ENCODE measurements at places on chromosomes 16 and 17.
A peak's percentile ranks its signal among the peaks of the same experiment; 100 is the strongest.

- no peak for DNase-seq
Observed at GRCh38 chr17:57490890-57491289, 234.6 kb downstream of the MSI2 start.

GRCh38 chr16:87390641-87391323 is 1.4 kb upstream of the MAP1LC3B start:
- no peak for DNase-seq

DNA sequence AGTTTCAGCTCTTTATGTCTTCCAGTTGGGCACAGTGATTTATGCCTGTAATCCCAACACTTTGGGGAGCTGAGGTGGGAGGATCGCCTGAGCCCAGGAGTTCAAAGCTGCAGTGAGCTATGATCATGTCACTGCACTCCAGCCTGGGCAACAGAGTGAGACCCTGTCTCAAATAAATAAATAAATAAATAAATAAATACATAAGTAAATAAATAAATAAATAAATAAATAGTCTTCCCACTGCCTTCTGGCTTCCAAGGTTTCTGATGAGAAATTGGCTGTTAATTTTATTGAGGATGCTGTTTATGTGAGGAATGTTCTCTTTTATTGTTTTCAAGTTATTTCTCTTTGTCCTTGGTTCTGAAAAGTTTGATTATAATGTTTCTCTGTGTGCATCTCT is 1507.6 kb upstream of the GOT2 start:
- DNase-seq: no peak

GRCh38 chr16:24146518-24146917 is 109.6 kb upstream of the CACNG3 start:
- DNase-seq: no peak

- no peak for DNase-seq
Observed at GRCh38 chr17:77824780-77825280, 133.7 kb upstream of the TNRC6C start.

GRCh38 chr16:50169555-50170096 is 16.5 kb downstream of the TENT4B start:
- DNase-seq: no peak

- DNase-seq: no peak
Observed at GRCh38 chr17:34195987-34196386, 59.1 kb upstream of the CCL2 start.

- no peak for DNase-seq
Observed at GRCh38 chr17:53409588-53409987, 413.1 kb upstream of the KIF2B start.

DNA sequence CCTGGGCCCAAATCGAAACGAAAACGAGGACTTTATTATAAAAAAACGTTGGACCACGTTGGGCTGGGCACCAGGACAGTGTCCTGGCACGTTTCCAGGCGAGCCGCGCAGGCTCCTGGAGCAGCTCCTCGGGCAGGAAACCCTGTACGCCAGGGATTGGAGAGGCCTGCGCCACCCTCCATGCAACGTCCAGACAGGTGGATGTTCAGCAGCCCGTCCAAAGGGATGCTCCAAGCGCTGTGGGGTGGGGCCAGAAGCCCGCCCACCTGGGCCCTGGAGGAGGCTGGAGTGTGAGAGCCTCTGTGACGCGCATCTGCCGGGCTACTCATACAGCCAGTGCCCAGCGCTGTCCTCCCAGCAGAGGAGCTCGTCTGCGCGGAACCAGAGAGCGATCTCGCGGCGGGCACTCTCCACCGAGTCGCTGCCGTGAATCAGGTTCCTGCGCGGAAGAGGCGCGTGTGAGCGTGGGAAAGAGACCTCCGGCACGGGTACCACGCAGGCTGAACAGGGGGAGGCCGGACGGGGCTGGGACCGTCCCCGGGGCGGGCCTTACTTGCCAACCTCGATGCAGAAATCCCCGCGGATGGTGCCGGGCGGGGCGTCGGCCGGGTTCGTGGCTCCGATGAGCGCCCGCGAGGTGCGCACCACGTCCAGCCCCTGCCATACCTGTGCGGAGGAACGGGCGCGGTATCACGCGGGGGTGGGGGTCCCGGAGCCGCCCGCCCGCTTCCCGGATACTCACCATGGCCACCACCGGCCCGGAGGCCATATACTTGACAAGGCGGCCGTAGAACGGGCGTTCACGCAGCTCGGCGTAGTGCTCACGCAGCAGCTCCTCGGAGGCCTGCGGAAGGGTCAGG is 785 bp downstream of the NME3 start:
- DNase-seq: no peak

DNA sequence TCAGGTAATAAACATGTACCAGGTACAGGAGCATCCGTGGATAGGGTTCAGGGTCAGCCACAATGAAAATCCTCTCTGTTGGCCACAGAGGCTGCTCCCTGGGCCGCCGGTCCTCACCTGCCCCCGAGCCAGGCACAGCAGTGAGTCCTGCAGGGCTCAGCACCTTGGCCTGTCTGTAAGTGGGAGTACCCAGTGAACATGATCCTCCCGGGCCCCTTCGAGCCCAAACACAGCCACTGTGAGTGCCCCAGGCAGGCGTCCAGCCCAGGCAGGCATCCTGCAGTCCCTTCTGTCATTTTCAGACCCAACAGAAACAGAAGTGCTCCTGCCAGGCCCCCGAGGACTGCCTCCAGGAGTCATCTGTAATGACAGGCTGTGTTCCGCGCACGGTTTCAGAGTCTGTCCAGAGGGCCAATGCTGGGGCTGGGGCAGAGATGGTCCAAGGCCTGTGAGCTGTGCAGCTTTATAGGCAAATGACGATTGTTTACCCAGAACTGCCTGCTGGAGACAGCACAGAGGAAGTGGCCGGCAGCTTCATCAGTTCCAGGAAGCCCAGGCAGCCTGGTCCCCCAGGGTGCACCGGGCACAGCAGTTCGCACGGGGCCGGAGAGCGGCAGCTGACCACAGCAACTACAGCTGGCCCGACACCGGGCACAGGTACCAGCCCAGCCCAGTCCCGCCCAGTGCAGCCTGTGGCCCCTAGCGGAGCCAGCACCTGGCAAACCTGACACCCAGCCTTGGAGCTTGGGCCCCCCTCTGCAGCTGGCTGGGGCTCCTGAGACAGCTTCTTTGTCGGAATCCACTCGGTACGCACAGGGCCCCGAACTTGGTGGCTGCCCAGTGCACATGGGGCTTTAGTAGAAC is 13.2 kb downstream of the SLC7A5 start:
- DNase-seq: no peak

GRCh38 chr16:28534542-28535373 is 4.0 kb downstream of the NUPR1 start:
- DNase-seq: no peak

- DNase-seq: no peak
Observed at GRCh38 chr16:21125191-21125590, 25.5 kb downstream of the DNAH3 start.

GRCh38 chr16:30972872-30973271 is 12.1 kb upstream of the HSD3B7 start:
- DNase-seq: no peak

DNA sequence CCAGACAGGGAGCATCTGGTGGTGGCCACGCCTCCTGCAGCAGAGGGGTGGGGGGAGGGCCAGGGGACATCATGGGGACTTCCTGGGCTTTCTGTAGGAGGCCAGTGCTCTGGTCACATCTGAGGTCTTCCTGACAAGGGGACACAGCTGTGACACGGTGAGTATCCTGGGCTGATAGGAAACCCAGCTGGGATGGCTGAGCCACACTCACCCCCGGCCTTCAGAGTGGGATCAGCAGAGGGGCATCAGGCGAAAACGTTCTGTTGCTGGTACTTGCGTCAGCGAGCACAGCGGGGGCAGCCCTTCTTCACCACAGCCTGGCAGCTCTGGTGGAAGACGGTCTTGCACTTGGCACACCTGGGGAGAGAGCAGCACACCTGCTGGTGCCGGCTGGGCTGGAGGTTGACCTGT is 122.9 kb upstream of the SMURF2 start:
- no peak for DNase-seq

DNA sequence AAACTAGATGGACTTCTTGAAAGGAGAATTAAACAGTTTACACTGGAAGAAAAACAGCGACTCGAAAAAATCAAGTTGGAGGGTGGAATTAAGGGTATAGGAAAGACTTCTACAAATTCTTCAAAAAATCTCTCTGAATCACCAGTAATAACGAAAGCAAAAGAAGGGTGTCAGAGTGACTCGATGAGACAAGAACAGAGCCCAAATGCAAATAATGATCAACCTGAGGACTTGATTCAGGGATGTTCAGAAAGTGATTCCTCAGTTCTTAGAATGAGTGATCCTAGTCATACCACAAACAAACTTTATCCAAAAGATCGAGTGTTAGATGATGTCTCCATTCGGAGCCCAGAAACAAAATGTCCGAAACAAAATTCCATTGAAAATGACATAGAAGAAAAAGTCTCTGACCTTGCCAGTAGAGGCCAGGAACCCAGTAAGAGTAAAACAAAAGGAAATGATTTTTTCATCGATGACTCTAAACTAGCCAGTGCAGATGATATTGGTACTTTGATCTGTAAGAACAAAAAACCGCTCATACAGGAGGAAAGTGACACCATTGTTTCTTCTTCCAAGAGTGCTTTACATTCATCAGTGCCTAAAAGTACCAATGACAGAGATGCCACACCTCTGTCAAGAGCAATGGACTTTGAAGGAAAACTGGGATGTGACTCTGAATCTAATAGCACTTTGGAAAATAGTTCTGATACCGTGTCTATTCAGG is 85.0 kb downstream of the C17orf58 start:
- no peak for DNase-seq

- DNase-seq: peak; percentile 8
Observed at GRCh38 chr16:49459953-49460735, 86.5 kb downstream of the C16orf78 start.

- DNase-seq: no peak
Observed at GRCh38 chr16:57042157-57043111, 49.9 kb upstream of the CPNE2 start.

DNA sequence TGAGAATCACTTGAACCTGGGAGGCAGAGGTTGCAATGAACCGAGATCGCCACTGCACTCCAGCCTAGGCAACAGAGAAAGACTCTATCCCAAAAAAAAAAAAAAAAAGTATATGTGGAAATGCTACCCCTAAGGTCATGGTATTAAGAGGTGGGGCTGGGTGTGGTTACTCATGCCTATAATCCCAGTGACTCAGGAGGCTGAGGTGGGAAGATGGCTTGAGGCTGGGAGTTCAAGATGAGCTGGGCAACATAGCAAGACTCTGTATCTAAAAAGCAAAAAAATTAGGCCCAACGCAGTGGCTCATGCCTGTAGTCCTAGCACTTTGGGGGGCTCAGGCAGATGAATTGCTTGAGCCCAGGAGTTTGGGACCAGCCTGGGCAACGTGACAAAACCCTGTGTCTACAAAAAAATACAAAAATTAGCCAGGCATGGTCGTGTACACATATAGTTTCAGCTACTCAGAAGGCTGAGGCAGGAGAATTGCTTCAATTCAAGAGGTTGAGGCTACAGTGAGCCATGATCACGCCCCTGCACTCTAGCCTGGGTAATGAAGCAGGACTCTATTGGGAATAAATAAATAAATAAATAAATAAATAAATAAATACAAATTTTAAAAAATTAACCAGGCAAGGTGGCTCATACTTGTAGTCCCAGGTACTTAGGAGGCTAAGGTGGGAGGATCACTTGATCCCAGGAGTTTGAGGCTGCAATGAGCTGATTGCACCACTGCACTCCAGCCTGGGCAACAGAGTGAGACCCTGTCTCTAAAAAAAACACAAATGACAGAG is 32.3 kb upstream of the NUFIP2 start:
- no peak for DNase-seq

GRCh38 chr17:41737680-41738023 is 3.2 kb upstream of the HAP1 start:
- DNase-seq: no peak

DNA sequence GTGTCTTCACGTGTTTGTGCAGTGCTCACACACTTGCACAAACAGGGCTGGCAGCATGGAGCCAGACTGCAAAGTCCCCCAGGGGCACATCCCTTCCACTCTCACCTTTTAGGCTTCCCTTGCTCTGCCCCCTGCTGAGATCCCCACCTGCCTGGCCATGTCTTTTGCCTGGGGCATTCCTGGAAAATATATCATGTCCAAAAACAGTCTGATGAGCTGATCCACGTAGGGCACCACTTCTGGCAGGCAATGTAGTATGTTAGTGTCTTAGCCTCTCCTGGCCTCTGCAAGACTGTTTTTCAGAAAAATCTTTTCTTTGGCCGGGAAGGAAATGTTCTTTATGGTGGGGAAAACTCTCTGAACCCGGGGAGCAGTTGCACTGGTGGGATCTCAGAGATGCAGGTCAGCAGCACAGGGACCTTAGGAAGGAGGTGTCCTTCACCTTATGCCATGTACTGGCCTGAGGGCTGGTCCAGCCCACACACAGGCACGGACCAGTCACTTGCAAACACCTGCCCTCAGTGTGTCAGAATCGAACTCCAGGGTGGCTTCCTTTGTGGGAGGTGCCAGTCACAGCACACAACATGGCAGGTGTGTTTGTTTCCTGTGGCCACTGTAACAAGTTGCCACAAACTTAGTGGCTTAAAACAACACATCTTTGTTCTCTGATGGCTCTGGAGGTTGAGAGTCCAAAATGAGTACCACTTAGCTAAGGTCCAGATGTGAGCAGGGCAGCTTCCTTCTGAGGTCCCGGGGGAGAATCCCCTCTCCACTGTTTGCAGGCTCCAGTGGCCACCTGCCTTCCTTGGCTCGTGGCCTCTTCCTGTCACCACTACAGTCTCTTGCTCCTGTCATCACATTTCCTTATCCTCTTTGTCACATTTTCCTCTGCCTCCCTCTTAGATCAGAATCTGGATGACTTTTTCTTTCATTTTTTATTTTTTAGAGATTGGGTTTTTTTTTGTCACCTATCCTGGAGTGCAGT is 46.6 kb downstream of the MPRIP start:
- DNase-seq: peak; percentile 9

- peak; percentile 41 for DNase-seq
Observed at GRCh38 chr16:15803618-15804017, 53.2 kb downstream of the MYH11 start.

DNA sequence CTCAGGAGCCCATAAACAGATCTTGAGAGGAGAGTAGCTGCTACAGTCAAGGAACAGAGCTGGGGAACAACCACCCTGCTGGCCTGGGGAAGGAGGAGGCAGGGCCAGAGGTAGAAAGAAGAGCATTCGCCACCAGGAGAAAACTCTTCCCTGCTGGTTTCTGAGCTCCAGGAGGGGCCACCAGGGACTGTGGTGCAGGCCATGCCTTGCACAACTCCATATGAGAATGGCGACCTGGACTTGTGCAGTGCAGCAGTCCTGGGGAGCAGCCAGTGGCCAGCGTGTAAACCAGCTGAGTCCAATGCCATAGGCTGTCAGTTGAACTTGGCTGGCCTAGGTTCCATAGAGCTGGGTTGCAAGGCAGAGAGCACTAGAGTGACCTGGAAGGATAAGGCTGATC is 11.6 kb downstream of the SLC13A2 start:
- no peak for DNase-seq

Data from right hindlimb (tissue), 1 donor.